Spinal cord (tissue), 10 donors: ENCODE measurements at places on chromosomes 1 and 21. TPM values are rescaled to one million over a fixed set of nuclear protein-coding genes. Genes with fewer than 3 reads are reported as not detected.

SLC30A2 gene
- not detected for total RNA-seq

DNA sequence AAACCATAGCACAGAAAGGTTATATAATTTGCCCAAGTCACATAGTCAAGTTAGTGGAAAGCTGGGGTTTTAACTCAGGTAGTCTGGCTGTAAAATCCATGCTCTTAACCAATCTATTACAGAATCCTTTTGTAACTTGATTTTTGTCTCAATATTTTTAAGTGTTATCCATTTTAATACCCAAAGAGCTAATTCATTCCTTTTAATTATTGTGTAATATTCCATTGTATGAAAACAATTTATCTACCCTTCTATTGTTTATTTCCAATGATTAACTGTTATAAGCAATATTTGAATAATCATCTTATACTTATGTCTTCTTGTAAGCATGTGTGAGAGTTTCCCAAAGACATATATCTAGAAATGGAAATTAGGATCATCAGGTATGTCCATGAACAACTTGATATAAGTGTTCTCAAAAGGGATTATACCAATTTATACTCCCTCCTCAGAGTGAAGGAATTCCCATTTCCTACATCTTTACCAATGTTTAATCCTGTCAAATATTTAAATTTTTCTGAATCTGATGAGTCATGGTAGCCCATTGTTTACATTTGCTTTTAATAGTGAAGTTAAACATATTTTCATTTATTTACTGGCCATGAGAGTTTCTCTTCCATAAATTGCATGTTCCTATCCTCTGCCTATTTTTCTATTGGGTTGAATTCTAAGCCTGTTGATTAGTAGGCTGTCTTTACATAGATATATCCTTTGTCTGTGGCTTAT, 13.9 kb downstream of the TEX50 start:
- no peaks in the 10 kb centered on the region for H3K36me3 ChIP-seq
- H3K27ac ChIP-seq = no peak overlapping the region
- no peak for DNase-seq
- H3K27me3 ChIP-seq = no peaks in the 10 kb centered on the region
- H3K4me1 ChIP-seq = no peaks in the 10 kb centered on the region

SH3BP5L gene
- total RNA-seq = 16.3 TPM

- no peak overlapping the region for H3K4me3 ChIP-seq
- no peaks in the 10 kb centered on the region for H3K27me3 ChIP-seq
- H3K4me1 ChIP-seq = no peaks in the 10 kb centered on the region
- no peak overlapping the region for H3K27ac ChIP-seq
- no peaks in the 10 kb centered on the region for H3K36me3 ChIP-seq
These were observed 348.2 kb downstream of the RWDD3 start for GRCh38 chr1:95582191-95582590.

GRCh38 chr1:152227310-152227928, 3.4 kb upstream of the HRNR start:
- no peak overlapping the region for H3K27ac ChIP-seq
- no peak overlapping the region for H3K4me3 ChIP-seq
- no peaks in the 10 kb centered on the region for H3K4me1 ChIP-seq
- H3K36me3 ChIP-seq = no peaks in the 10 kb centered on the region
- no peaks in the 10 kb centered on the region for H3K27me3 ChIP-seq

PCAT6 gene
- total RNA-seq = 0.88 TPM

DNA sequence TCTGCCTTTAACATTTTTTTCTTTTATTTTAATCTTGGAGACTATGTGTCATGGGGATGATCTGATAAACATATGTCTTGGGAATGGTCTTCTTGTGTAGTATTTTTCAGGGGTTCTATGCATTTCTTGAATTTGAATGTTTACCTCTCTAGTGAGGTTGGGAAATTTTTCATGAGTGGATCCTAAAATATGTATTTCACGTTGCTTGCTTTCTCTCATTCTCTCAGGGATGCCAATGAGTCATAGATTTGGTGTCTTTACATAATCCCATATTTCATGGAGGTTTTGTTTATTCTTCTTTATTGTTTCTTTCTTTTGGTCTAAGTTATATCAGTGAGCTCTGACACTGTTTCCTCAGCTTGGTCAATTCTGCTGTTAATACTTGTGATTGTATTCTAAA, 1237.2 kb downstream of the PLA2G4A start:
- DNase-seq = no peak
- no peaks in the 10 kb centered on the region for H3K36me3 ChIP-seq
- no peaks in the 10 kb centered on the region for H3K27me3 ChIP-seq
- H3K4me1 ChIP-seq = no peaks in the 10 kb centered on the region
- no peak overlapping the region for H3K27ac ChIP-seq

ITLN1 gene
- 1.1 TPM for total RNA-seq

AMY1C gene
- total RNA-seq = not detected

KIRREL1 gene
- total RNA-seq = 40.2 TPM

TRIM58 gene
- total RNA-seq = 13.9 TPM

UTS2 gene
- 11.0 TPM for total RNA-seq

SWT1 gene
- 22.9 TPM for total RNA-seq

LAX1 gene
- total RNA-seq = 0.11 TPM

PTGS2 gene
- 4.3 TPM for total RNA-seq

DNA sequence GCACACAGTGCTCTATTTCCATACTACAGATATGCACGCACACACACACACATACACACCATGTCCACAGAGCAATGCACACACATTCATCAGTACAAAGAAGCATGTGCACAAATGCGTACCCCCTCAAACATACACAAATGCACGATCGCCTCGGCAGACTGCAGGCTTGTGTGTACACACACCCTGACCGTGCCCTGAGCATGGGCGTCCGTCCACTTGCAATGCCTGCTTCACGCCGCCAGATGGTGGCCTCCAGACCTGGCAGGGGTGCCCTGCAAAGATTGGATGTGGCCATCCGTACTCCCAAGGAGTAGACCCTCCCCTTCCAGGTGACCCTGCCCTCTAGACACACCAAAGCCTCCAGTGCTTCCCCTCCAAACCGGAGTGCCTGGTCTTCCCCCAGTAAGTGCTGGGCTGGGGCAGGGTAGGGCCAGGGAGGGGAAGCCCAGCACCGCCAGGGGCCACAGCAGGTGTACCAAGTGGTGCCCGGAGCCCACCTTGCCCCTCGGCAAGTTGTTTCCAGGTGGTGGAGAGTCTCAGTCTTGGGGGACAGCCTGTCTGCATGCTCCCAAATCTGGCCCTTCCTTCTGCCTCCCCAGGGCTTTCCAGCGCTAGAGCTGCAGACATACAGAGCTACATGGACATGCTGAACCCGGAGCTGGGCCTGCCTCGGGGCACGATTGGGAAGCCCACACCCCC, 20.6 kb downstream of the ESPN start:
- no peak overlapping the region for H3K27ac ChIP-seq
- peaks cover 37% of the 10 kb centered on the region for H3K4me1 ChIP-seq
- no peaks in the 10 kb centered on the region for H3K36me3 ChIP-seq
- no peak for DNase-seq

PTGER3 gene
- total RNA-seq = 7.0 TPM

CFHR1 gene
- total RNA-seq = 0.89 TPM

GRCh38 chr1:79478728-79479373, 472.3 kb upstream of the ADGRL4 start:
- DNase-seq = no peak
- no peaks in the 10 kb centered on the region for H3K27me3 ChIP-seq
- no peaks in the 10 kb centered on the region for H3K4me1 ChIP-seq
- no peak overlapping the region for H3K4me3 ChIP-seq

GRCh38 chr1:62052946-62053345, 141.7 kb upstream of the L1TD1 start:
- H3K27ac ChIP-seq = no peak overlapping the region
- H3K4me3 ChIP-seq = no peak overlapping the region
- DNase-seq = no peak

CD164L2 gene
- total RNA-seq = 2.8 TPM

DENND1B gene
- total RNA-seq = 44.6 TPM

PLPPR4 gene
- total RNA-seq = 13.1 TPM

FCER1G gene
- 18.5 TPM for total RNA-seq

DNA sequence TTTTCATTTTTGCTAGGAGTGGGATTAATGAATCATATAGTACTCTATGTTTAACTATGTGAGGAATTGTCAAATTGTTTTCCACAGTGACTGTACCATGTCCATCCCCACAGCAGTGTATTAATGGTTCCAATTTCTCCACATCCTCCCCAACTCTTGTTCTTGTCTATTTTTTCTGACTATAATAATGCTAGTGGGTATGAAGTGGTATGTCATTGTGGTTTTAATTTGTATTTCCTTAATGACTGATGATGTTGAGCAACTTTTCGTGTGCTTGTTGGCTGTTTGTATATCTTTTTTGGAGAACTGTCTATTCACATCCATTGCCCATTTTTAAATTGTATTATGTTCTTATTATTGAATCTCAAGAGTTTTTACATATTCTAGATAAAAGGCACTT, 10.0 kb upstream of the KPRP start:
- no peaks in the 10 kb centered on the region for H3K36me3 ChIP-seq
- no peaks in the 10 kb centered on the region for H3K27me3 ChIP-seq

DNA sequence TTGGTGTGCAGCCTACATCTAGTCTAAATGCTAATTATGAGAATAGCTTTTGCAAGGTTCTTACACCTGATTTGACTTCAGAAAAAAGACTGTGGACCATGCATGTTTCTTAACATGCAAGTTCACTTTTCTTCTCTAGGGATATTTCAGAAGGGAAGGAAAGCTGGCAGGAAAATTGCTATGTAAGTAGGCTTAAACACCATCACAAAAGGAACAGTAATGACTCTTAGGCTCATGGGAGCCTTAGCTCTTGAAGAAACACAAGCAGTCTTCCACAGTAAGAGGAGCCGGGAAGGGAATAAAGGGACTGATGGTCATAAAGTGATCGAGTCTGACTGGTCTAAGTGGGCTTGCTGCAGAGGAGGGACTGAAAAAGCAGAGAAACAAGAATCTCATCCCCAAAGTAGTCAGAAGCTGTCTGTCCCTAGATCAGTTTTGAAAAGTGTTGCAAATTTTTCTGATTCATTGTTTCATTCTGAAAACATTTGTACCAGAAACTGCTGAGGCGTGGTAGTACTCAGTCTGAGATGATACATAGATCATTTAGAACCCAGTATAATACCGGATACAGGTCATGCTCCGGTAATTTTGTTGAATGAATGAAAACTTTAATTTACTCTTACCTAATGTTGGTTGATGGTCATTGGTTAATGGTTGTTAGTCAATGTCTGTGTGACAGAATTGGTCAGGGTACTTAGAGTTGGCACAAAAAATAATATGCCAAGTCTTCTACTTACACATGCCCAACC, 40.9 kb downstream of the SMYD2 start:
- DNase-seq = no peak
- H3K4me1 ChIP-seq = peaks cover 4% of the 10 kb centered on the region
- peaks cover 2% of the 10 kb centered on the region for H3K36me3 ChIP-seq
- H3K27me3 ChIP-seq = no peaks in the 10 kb centered on the region
- no peak overlapping the region for H3K4me3 ChIP-seq
- no peak overlapping the region for H3K27ac ChIP-seq
